ENCODE measurements at places on chromosomes 6 and 20. TPM values are rescaled to one million over a fixed set of nuclear protein-coding genes. Genes with fewer than 3 reads are reported as not detected.

- no peak for DNase-seq
Measured at GRCh38 chr6:21003780-21004541, 469.7 kb downstream of the CDKAL1 start.

- no peak for DNase-seq
Measured at GRCh38 chr6:108350528-108350927, 55.7 kb downstream of the AFG1L start.

GRCh38 chr6:170461556-170462365 lies 91.3 kb downstream of the PSMB1 start:
- no peak for DNase-seq

The SOX18 gene
- 66.0 TPM for polyA plus RNA-seq

GRCh38 chr6:134774201-134774638 lies 175.7 kb downstream of the ALDH8A1 start:
- no peak for DNase-seq

The SFTA2 gene
- polyA plus RNA-seq = not detected

The RSPO4 gene
- polyA plus RNA-seq = 0.08 TPM

DNA sequence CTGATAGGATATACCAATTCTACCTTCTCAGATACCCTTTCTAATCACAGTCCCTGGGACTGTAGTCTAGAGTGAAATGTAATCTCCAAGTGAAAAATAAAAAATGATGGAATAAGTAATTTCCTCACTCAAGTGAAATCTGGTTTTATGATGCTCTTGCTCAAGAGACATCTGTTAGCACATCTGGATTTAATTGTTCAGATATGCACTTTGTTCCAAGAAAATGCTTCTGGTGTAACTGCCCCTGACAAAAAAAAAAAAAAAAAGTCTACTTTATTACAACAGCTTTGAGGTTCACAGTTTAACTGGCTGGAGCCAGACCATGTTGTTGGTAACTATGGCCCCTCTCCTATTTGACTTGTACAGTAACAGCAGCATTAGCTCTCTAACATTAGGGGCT lies 251.8 kb downstream of the BTBD9 start:
- peak; percentile 46 for DNase-seq

DNA sequence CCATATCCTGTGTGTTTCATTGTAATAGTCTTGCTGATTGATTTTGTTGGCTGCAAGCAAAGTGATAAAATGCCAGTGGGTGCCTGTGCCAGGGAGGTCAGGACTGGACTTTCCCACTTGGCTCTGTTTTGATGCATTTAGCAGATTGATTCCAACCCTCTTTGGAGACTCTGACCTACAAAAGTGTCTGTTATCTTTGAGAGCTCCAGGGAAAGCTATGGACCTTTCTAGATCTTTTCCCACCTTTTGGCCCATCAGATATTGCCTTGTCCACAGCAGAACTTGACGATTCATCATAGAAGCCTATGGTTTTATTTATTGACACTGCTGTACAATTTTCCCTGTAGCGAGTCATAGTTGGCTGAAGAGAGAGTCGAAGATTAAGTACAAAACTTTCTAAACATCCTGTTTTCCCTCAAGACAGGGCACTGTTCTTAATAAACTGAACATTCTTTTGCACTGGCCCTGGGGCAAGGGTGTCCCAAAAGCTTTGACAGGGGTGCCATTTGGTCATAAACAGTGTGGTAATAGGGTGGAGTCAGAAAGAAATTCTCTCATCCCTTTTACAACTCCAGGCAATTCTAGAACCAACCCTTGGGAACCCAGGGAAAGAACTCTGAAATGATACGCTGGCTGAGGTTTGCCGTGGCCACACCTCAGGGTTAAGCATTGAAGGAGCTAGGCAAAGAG lies 53.7 kb downstream of the E2F3 start:
- DNase-seq = no peak

The CD109 gene
- polyA plus RNA-seq = 7.0 TPM

DNA sequence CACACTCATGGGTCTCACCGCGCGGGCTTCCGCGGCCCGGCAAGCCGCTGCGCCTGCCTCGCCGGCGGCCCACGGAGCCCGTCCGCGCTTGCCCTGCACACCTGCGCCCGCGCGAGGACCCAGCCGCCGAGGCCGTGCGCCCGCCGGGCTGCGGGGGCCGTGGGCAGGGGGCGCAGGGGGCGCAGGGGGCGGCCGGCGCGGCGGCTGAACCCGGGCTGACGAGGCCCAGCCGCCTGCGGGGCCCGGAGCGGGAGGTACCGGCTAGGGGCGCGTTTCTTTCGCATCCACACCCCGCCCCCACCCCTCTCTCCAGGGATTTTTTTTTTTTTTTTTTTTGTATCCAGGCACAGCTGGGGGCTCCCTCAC lies 43.8 kb upstream of the OSTM1 start:
- DNase-seq = no peak

- DNase-seq = no peak
Measured at GRCh38 chr6:16041327-16041726, 87.6 kb upstream of the MYLIP start.

The TUBB2B gene
- 22.4 TPM for polyA plus RNA-seq

The PDYN gene
- not detected for polyA plus RNA-seq

- DNase-seq = no peak
Measured at GRCh38 chr6:39204160-39204495, 25.1 kb downstream of the KCNK5 start.
